ENCODE measurements at places on chromosomes 6 and 20.

DNA sequence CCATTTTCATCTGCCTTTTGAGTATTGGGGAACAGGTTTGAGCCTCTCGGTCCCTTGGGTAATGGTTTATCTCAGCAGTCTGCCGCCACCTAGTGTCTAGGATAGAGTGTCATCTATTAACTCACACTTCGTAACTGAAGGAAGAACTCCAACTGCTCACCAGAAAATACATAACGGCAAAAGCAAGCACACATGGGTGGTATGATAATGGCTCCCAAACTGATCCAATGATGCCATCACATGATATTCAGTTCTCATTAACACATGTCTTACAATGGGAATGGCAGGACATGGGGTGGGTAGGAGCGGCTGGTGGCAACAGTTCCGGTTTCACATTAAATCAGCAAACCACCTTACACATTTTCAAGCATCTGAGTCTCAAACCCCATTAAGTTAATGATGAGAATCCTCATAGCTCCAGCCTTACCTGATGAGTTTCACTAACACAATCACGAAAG, 110.7 kb upstream of the PHACTR1 start:
- no peak for DNase-seq

- no peak for DNase-seq
Observed at GRCh38 chr6:144908004-144908403, 622.9 kb downstream of the UTRN start.

GRCh38 chr6:109513571-109514071, 30.6 kb upstream of the ZBTB24 start:
- peak; percentile 51 for DNase-seq

DNA sequence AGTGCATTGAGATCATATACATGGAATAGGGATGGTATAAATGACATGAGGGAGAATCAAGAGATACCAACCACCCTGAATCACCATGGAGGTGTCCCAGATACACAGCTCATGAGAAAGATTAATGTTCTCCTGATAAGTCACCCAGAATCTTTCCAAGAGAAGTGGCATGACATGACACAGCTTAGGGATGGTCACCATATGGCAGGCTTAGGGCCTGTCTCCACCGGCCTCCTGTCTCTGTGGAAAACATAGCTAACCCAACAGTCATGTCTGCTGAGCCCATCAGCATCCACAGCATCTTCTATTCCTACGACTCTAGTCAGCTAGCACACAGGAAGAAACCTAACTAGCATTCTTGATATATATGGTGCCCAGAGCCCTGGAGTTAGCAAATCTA, 133.3 kb downstream of the IPCEF1 start:
- DNase-seq: no peak
